Activated CD4-positive, CD25-positive, alpha-beta regulatory T cell (primary cell): ENCODE measurements at places on chromosomes 7 and 10.

DNA sequence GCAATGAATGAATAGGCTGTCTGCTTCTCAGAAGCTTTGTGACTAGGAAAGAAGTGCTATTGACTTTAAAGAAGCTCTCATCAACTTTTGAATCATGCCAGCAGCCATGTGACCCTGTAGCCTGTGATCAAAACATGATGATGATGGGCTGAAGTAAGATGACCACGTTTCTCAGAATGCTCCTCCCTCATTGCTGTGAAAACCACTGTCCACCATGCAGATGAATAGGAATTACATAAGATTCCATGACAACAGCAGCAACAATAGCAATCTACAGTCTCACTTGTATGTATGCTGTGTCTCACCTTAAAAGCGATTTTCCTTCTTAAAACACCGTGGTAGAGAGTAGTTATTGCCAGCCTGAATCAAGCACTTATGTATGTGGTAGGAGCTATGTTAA is 228.4 kb downstream of the TRIL start:
- no peak for DNase-seq

- no peak for DNase-seq
These were observed 19.4 kb upstream of the PDGFA start for GRCh38 chr7:538764-539685.

DNA sequence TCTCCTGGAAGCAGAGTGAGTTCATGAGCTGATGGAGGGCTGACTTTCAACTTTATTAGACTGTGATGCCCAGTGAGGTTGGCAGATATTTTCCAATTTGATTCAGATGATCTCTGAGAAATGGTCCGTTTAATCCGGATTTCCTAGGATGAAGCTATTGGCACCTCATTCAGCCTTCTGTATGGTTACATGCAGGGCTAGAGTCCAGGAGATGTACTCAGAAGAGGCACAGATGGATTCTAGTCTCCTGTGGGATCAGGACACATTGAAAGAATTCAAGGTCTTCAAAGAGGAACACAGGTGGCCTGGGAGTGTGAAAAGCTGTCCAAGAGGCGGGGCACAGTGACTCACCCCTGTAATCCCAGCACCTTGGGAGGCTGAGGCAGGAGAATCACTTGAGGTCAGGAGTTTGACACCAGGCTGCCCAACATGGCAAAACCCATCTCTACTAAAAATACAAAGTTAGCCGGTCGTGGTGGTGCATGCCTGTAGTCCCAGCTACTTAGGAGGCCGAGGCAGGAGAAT is 23.0 kb upstream of the RHEB start:
- no peak for DNase-seq

- DNase-seq: no peak
These were observed 129.9 kb downstream of the KBTBD2 start for GRCh38 chr7:32761451-32762205.

DNA sequence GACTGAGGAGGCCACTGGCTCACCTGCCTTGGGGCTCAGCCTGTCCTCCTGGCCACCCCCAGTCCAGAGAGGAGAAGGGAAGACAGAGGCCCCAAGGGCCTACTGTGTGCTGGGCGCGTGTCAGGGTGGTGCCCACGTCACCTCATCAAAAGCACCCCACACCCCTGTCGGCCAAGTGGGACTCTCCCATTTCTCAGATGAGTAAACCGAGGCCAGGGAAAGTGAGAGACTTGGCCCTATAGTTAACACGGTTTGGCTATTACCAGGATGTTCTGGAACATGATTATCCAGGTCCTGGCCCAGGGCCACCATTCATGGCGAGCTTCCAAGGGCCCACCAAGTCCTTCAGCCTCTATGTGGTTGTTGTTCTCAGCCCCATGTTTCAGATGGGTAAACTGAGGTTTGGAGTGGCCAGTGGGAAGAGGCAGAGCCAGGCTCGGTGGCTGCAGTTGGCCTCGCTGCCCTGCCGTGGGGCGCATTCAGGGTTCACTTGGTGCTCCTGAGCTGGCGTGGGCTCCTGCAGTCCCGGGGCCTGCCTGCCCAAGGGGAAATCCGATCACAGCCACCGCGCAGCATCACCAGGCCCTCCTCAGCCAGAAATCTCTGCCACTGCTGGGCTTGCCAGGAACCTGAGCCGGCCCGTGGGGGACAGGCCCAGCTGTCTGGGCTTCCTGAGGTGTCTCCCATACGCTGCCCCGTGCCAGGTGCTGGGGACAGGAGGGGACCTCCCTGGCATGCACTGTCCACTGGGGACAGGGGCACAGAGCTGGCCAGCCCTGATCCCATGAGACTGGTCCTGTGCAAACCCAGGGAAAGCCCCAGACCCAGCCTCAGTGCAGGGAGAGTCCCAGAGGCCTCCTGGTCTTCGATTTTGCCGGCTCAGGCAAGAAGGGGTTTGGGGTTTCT is 117.7 kb upstream of the TNRC18 start:
- DNase-seq: no peak

DNA sequence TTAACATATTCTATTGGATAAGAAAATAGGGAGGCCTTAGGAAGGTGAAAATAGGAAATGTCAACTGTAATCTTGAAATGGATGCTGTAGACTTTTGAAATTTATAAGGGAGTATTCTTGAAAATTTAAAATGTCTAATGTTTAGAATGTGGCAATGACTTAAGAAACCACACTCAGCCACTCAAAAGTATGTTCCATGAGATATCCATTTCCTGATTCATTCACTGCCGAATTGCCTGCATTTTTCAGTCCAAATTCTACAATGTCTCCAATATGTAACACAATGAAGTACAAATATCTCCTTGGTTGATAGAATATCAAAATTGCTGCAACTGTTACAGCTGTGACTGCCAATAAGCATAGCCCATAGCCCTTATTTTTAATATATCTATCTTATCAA is 25.9 kb downstream of the PRKG1 start:
- DNase-seq: no peak
